ENCODE measurements at places on chromosomes 3 and 15.

DNA sequence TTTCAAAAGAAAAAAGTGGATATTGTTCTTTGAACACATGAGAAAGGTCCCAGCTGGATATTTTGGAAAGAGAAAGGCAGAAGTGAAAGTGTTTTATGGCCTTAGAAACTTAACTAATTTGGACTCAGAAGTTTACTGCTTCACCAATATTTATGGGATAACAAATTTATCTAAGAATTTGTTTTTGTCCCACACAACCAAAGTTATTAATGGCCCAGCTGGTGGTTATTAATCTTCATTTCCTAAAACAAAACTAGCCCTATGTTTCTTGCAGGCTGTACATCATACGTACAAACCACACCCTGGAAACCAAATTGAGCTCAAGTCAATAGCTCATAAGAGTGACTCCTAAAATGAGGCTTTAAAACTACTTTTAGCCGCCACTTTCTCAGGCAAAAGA lies 372.9 kb upstream of the LMCD1 start:
- no peak for DNase-seq

- DNase-seq: no peak
Observed at GRCh38 chr3:160464321-160464720, 14.7 kb upstream of the TRIM59 start.

DNA sequence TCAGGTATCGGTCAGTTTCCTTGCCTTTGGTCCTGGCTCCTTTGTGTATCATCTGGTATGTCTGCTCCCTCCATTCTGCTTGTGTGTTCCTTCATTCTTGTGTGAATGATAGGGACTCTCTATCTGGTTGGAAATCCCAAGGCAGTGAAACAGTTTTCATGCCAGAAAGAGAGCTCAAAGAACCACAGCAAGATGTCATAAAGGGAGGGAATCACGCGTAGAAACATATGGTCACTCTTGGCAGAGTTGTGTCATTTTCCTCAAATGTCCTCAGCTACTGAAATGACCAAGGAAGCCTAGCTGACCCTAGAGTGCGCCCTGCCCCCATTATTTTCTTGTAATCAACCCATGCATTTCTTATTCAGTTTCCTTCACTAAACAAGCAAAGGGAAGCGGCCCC lies 48.0 kb downstream of the RASGRP1 start:
- no peak for DNase-seq

- DNase-seq: no peak
Observed at GRCh38 chr3:168431491-168431890, 335.8 kb upstream of the GOLIM4 start.

DNA sequence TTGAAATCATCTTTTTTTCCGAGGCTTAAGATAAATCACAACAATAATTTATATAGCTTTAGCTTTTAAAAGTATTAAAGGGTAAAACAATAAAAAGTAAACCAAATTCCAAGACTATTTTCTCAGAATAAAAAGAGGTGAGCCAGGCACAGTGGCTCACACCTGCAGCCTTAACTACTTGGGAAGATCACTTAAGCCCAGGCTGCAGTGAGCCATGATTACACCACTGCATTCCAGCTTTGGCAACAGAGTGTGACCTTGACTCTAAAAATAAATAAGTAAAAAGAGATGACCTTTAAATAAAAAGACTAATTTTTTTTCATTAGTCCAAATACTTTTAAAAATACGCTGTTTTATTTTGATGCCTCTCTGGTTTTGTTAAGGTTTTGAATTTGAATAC lies 54.4 kb downstream of the C3orf80 start:
- DNase-seq: no peak

DNA sequence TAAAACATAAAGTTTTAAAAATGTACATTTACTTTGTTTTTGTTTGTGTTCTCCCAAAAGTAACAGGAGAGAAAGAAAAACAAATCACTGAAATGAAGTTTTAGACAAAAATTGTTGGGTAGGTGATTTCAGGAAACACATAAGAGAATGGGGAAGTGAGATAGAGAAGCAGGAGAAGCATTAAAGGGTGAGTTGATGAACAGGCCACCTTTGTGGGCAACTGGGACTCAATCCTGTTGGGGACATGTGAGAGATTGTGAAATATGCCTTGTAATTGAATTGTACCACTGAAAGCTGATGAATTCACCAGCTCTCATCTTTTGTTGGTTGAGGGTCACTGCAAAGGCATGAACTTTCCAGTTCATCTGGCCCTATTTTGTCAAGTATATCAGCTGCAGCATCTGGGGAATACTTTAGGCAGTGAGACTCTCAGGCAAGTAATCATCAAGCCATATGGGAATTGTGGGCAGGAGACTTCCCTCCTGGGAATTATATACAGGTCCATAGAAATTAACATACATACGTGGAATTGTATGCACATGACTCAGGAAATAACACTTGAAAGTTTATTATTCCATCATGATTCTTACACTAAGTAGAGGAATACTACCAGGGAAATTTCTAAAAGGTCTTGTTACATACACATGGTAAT lies 181.0 kb downstream of the ZBBX start:
- no peak for DNase-seq

- DNase-seq: no peak
Observed at GRCh38 chr3:122409446-122409845, 6.4 kb downstream of the WDR5B start.

DNA sequence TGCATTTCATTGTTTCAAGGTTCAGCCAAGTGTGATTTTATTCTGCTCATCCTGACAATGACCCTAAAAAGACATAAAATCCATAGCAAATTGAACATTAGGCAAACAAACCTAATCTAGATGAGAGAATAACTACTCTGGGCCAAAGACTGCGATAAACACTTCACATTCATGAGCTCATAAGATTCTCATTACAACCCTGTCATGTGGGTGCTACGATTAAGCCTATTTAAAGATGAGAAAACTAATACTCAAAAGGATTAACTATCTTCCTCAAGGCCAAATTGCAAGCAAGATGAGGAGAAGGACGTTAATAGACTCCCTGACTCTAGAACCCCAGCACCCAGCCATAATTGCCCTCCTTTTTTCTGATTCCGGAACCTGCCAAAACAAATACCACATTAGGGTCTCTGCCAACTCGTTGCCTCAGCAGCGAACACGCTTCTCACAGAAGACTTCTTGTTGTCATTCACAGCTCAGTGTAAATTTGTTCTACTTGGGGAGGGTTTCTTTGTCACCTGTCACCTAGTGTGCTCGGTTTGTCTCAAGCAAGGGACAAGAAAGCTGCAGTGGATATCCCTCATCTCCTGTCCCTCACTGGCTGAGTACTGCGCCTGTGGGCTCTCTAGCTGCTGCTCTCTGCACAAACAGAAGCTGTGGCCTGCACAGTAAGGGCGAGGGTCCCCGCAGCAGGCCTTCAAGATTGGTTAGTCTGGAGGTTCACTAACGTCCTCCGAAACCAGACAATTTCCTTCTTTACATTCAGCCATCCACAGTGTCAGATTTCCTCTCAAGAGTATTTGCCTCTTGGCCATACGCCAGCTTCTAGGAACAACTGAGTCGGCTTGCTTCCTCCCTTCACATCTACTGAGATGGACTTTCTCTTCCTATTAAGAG lies 200.0 kb upstream of the UBE2E2 start:
- no peak for DNase-seq

- no peak for DNase-seq
Observed at GRCh38 chr3:185605566-185605965, 19.5 kb downstream of the SENP2 start.

- no peak for DNase-seq
Observed at GRCh38 chr15:42131826-42132806, 24.3 kb downstream of the PLA2G4F start.
